Activated naive CD4-positive, alpha-beta T cell treated with anti-CD3 and anti-CD28 coated beads, Interleukin-2, amount 10 ng/mL, durations not matched to agents 7 days and 5 days (primary cell): ENCODE measurements at places on chromosomes 1 and 21.

DNA sequence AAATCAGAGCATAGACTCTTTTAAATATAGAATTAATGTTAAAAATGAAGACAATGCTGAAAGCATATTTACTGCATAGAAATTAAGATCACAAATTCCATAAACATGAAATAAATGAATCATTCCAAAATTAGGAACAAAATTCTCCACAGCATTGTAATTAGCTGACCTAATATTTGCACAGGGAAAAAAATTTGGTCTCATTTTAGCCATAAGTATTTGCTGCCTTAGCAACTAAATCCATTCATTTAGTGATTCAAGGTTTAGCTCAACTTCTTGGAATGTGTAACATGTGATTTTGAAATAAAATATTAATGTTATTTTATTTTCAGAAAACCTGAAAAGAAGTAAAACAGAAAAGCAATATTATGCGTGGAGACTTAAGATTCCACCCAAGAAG is 25.5 kb downstream of the ADAMTS5 start:
- DNase-seq = no peak

DNA sequence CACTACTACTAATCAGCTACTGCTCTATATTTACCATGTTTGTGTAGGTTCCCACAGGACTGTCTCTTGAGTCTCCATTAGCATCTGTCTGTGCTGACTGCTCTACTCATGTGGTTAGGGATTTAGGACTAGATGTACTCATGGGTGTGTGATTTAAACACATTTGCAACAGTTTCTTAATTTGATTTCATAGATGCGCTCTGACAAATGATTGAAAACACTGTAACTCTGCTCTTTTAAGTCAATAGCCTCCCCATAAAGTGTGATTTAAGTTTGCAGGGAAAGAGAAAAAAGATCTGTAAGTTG is 809.3 kb downstream of the NCAM2 start:
- DNase-seq = no peak

DNA sequence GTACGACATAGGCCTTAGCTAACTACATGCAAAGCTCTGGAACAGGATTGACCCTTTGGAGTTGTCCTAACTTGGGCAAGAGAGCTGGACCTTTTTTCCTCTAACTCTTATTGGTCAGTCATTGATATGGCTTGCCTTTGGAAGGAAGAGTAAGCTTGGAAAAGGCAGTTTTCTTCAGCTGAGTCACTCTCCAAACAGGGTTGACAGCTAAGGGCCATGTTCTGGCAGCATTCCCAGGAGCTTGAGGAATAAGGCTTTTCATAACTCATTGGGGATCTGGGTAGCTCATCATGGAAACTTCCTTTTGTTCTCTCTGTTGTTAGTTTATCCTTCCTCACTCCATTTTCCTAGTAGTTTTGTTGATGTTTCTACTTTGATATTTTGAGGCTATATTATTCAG is 14.5 kb upstream of the ERRFI1 start:
- no peak for DNase-seq

DNA sequence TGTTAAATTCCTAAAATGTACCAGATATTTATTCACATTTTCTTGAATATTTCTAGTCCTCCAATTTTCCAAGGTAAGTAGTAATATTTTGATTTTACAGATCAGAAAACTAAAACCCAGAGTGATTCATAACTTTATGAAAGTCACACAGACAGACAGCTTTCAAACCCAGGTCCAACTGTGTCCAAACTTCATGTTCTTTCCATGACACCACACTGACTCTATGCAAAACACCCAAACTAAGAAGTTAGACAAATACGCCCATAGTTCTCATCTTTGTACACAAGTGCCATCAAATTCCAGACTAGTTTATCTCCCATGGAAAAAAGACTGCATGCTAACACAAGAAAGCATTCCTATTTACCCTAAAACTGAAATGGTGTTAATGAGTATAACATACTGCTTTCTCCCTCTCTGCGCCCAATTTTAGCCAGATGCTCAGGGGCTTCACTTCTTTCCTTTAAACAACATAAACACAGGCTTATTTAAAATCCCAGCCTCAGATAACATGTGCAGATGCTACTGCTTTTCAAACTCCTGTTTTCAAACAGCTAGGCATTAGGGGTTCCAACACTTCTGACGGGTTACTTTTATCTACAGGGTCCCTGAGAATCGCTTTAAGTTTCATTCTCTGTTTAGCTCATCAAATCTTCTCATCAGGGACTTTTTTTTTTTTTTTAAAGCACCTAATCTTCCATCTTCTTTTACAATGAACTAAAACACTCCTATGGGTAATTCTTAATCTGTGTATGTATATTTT is 44.6 kb downstream of the WASF2 start:
- DNase-seq = no peak

- no peak for DNase-seq
Measured at GRCh38 chr21:26795412-26795805, 49.8 kb downstream of the ADAMTS1 start.

DNA sequence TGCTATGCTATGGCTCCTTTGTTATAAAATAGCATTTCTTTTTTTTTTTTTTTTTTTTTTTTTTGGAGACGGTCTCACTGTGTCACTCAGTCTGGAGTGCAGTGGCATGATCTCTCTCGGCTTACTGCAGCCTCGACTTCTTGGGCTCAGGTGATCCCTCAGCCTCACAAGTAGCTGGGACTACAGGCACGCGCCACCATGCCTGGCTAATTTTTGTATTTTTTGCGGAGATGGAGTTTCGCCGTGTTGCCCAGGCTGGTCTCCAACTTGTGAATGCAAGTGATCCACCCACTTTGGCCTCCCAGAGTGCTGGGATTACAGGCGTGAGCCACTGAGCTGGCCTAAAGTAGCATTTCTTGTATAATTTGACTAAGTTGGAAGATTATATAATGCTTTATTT is 10.8 kb downstream of the CAMTA1 start:
- no peak for DNase-seq

DNA sequence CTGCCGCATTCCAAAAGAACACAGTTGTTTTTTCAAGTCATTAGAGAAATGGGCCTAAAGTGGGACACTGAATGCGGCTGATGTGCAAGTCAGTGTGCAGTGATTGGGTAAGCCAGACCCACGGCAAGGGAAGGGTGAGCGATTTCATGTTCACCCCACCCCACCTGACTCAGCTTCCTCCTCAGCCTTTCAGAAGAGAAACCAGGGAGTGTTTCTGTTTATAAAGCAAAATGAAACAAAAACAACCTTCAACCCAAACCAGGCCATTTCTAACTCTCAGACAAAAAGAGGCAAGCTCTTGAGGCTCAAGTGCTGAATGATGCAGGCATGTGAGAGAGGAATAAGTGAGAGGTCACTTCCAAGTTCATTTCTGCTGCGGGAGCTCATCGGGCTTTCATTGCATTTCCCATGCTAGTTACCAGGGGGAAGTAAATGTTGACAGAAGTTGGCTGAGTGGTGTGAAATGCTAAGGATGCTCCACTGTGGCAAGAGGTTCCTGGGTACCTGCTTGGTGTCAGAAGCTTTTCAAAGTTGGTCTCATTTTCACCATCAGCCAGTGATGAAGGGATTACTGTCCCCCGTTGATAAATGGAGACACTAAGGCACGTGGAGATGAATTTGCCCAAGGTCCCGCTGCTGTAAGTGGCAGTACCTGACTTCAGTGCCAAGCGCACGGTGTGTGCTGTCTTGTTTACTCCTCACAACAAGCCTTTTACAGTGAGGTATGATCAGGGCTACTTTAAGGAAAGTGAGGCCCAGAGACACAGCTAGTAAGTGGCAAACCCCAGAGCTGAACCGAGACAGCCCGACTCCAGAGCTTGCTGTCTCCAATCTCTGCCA is 29.1 kb downstream of the STPG1 start:
- DNase-seq = peak; percentile 66

DNA sequence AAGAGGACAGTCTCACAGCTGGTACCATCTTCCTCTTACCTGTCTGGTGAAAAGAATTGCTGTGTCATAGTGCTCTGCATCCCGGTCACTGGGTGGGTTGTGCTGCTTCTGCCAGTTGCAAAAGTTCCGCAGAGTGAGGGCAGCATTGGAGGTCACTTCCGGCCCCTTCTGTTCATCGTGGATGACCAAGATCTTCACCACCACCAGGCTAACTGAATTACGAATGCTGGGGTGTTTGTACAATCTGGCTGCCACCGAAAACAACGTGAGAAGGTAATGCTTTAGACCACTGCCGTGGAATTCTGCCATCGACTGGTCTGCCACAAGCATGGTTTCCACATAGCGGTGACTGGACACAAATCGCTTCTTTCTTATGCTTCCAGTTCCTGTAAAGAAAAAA is 2.9 kb downstream of the ADAMTS1 start:
- DNase-seq = no peak

DNA sequence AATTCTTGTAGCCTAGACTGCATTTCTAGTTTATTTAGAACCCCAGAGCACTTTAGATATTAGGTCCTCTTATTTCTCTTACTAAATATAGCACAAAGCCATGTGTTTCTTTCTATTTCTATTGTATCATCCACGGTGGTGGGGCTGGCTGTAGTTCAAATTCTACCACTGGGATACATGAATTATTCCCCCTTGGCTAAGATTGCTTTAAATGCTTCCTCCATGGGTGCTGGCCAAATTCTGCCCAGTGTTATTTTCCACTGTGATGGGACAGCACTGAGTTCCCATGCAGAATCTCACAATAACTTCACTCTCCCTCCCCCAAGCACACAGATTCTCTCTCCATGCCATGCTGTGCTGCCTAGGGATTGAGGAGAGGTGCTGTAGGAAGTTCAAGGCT is 41.5 kb upstream of the GBP6 start:
- no peak for DNase-seq

DNA sequence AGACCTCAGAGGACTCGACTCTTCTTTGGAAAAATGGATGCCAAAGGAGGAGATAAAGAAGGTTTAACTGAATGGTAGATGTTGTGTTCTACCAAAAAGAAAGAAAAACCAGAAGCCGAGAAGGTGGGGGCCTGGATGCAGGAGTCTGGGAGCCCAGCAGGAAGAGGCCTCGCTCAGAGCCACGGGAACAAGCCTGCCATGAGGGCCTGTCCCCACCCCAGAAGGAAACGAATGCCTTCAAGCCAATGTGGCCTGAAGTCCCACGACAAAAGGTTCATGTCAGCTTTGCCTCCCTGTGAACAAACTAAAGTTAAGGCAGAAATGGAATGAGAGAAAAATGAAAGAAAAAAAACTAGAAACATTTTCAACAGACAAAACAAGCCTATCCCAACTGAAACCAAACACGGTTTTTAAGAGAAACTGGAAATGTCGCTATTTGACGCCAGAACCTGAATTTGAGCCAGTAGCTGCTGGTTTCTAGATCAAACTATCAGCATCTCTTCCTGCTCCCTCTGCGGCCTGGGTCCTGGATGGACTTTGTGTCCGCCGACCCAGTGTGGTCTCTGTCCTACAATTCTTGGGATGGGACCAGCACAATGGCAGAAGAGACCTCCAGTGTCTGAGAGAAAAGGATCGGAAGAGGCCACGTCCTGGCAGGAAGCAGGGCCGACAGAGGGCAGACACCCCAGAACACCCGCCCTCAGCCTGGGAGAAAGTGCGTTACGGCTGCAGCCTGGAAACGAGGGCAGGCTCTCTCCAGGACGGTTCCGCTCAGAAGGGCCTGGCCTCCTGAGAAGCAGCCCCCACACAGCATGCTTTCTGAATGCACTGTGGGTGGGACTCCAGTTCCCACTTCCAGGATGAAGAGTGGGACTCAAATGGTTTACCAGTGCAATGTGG is 35.2 kb downstream of the SLC45A1 start:
- DNase-seq = no peak

- no peak for DNase-seq
Measured at GRCh38 chr1:229756666-229757065, 130.6 kb downstream of the URB2 start.

DNA sequence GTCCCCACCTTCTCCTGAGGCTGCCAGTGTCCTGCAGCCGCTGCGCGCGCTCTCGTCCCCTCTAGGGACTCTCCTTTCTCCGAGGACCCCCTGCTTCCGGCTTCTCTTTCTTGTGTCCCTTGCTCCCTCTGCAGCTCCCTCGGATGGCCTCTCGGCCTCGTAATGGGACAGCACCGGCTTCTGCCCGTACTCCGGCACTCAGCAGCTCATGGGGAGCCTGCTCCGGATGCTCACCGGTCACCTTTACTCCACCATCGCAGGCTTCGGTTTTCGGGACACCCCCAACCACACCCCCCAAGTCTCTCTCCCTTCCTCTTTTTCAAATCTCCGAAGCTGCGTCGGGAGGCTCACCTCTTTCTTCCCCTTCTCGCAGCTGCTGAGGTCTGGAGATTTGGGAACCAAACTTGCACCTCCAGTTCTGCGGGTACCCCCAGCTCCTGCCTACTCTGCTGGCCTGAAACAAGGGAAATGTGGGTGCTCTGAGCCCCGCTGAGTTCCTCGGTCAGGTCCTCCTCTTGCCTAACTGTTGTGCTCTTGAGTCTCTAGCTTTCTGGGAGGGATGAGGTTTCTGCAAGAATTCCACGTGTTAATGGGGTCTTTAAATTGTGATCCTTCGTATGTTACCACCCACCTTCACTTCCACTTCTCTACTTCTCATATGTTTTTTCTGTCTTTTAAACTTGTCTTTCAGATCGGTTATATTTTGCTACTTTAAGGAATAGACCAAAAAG is 930 bp downstream of the CDC14A start:
- peak; percentile 62 for DNase-seq

DNA sequence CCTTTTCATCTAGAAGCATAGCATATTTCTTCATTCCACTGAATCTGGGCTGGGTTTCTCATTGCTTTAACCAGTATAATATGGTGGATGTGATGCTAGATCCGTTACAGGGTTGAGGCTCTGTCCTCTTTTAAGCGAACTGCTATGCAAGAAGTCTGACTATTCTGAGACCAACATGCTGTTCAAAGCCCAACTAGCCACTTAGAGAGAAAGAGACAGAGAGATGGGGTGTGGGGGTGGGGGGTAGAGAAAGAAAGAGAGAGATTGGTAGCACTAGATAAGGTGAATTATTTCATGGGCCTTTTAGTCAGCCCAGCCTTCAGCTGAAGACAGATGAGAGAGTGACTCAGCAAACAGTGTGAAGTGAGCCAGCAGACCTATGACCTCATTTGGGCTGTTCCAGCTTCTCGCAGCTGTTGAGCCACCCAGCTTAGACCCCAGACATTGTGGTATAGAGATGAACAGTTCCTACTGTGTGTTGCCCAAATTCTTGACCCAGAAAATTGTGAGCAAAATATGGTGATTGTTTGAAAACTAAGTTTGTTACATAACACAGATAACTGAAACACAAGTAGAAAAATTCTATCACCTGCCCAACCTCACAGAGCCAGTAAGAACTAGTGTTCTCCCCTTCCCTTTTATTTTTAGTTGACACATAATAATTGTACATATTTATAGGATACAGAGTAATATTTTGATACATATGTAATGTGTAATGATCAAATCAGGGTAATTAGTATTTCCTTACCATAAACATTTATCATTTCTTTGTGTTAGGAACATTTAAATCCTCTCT is 40.7 kb upstream of the PRKACB start:
- no peak for DNase-seq
